ENCODE measurements at places on chromosomes 1 and 21.
A peak's percentile ranks its signal among the peaks of the same experiment; 100 is the strongest.

DNA sequence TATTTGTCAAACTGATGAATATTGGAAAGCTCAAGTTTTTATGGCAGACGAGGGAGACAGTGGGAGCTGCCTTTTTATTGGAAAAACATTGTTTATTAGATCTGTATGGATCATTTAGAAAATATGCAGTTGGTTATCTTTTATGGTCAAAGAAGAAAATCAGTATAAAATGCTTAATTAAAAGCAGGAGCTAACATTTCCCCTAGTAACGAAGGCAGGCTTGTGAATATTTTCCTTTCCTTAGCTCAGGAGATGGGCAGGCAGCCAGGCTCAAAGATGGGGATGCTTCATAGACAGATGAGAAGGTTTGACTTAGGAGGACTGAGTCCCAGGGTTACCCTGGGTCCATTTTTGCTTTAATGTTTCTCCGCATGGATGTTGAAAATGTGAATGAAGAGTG, 26.0 kb downstream of the ROR1 start:
- peak; percentile 34 for DNase-seq

DNA sequence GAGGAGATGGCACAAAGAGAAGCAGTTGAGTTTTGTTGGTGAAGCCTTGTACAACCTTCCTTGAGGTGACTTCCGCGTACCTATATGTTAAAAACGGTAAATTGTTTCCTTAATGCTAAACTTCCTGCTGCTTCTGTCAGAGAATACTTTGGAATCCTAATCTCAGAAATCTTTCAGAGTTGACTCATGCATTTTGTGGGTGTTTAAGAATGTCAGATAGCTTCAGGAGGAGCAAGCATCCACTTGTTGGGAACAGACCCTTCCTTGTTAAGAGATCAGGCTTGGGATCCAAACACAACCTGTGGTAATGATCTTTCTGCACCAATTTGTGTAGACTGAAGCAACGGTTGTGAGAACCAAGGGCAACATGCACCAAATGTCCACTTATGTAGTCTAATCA, 29.5 kb downstream of the AK4 start:
- DNase-seq = peak; percentile 46

DNA sequence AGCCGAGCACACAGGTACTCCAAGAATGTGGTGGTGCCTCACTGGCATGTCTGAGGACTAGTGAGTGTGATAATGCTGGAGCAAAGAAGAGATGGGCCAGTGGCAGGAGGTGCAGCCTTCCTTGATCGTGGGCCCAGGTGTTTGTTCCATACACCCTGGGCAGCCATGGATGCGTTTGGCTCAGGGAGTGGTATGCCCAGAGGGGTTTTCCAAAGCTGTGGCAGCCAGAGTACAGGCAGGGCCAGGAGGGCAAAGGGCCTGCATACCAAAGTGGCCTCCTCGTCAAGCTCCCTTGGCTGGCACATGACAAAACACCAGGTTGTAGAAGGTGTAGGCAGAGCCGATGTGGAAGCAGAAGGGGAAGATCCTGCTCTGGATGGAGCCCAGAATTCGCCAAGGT, 19.0 kb downstream of the PARS2 start:
- no peak for DNase-seq

GRCh38 chr1:116159177-116159576, 48.0 kb downstream of the MAB21L3 start:
- no peak for DNase-seq

GRCh38 chr1:156704930-156705320, 458 bp downstream of the CRABP2 start:
- peak; percentile 67 for DNase-seq

GRCh38 chr1:22799971-22800370, 89.3 kb downstream of the EPHB2 start:
- no peak for DNase-seq

GRCh38 chr1:9307303-9307702, 14.6 kb downstream of the SPSB1 start:
- DNase-seq = no peak

DNA sequence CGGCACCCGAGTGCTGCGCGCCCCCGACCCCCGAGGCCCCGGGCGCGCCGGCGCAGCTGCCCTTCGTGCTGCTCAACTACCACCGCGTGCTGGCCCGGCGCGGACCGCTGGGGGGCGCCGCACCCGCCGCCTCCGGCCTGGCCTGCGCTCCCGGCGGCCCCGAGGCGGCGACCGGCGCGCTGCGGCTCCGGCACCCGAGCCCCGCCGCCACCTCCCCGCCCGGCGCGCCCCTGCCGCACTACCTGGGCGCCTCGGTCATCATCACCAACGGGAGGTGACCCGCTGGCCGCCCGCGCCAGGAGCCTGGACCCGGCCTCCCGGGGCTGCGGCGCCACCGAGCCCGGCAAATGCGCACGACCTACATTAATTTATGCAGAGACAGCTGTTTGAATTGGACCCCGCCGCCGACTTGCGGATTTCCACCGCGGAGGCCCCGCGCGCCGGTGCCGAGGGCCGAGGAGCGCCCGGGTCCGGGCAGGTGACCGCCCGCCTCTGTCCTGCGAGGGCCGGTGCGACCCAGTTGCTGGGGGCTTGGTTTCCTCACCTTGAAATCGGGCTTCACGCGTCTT, 49.0 kb downstream of the SIM2 start:
- DNase-seq = peak; percentile 33

- DNase-seq = peak; percentile 59
Observed at GRCh38 chr21:17461582-17461981, 51.3 kb upstream of the CXADR start.

GRCh38 chr1:100581096-100581705, 43.3 kb downstream of the GPR88 start:
- DNase-seq = no peak

GRCh38 chr1:239814306-239814881, 277.3 kb upstream of the FMN2 start:
- peak; percentile 20 for DNase-seq

DNA sequence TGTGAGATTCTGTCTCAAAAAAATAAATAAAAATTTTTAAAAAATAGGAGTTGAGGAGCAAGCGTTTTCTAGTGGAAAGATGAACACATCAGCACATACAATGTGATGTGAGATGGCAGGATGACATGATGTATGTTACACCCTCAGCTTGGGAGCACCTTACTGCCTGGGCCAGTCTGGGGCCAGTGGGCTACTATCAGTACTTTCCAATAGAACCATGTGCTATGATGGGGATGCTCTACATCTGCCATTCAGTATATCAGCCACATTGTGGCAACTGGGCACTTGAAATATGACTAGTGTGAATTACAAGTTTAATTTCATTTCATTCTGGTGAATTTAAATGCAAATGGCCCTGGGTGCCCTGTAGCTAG, 156.0 kb downstream of the PGBD5 start:
- no peak for DNase-seq

DNA sequence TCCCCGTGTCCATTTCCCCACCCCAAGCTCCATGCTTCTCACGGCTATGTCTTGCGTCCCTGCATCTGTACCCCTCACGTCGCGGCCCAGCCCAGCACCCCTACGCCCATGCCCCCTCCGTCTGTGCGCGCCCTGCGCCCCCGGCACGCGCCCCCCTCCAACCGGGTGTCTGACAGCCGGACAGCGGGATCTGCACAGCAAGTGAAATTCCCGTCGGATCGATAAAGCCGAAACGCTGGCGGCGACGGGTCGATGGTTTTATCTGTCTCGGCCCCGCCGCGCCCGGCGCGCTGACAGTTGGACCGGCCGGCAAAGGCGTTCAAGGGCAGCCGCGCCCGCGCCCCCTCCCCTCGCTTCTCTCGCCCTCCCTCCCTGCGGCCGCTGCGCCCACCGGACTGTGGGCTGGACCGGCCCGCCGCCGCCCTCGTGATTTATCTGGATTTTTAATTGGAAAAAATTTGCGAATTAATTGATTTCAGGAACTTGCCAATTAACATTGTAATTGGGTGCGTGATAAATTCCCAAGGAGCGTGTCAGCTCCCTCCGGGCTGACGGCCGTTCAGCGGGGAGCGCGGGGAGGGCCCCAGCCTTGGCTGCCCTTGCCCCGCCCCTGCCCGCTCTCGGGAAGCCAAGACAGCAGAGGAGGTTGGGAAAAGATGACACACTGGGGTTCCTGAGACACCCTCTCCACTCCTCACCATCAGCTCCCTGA, 57.1 kb downstream of the TMEM53 start:
- DNase-seq = peak; percentile 8
